ENCODE measurements at places on chromosomes 2 and 18.

DNA sequence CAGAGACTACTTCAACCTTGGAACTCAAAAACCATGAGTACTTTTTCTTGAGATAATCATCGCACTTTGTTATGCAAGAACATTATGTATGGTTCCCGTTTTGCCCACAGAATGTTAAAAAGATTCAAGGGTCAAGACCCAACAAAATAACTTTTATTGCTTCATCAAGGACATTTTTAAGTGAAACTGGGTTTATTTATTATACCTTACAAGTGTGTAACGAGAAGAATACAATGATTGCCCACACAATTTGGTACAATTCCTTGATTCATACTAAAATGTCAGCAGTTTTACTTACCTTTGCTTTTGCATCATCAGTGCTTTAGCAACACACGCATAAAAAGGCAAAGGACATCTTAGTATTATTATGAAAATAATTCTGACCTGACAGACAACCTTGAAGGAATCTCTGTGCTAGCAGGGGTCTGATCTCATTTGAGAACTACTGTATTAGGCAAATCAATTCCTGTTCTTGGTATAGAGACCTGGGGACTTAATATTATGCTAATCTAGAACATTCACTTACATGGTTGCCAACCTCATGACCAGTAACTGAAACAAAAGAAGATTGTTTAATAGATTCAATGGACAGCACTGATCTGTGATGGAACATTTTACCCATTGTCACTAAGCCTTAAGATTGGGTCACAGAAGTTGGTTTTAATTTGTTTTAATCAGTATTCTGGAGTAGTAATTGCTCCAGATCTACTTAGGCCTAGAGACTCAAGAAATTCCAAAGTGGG, 16.2 kb downstream of the CCDC88A start:
- DNase-seq, result no peak

GRCh38 chr2:182015334-182016109, 29.9 kb downstream of the PPP1R1C start:
- DNase-seq, result no peak

DNA sequence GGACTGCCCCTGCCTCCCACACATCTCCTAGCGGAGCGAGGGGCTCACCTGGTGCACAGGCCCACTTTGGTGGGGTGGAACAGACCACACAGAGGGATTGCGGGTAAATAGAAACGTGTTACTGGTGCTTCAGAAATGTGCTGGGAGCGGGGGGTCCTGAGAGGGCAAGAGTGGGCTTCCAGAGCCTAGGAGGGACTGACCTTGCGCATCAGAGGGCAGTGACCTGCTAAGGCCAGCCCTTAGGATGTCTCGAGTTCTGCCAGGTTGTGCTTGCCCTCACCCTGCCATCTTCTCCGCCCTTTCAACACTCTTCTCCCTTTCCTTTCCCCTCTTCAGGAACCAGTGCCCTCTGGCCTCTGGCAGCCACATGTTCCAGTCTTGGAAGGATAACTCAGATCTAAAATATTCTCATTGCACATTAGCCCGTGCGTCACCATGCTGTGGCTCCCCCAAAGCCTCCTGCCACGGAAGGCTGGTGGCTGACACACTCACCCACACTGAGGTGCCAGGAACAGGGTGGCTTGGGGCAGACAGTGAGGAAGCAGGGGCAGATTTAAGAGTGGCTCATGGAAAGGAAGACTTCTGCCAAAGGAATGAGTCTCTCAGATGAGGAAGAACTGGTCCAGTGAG, 89.6 kb downstream of the MCFD2 start:
- DNase-seq, result no peak

GRCh38 chr2:132725148-132725547, 55.1 kb upstream of the LYPD1 start:
- no peak for DNase-seq

DNA sequence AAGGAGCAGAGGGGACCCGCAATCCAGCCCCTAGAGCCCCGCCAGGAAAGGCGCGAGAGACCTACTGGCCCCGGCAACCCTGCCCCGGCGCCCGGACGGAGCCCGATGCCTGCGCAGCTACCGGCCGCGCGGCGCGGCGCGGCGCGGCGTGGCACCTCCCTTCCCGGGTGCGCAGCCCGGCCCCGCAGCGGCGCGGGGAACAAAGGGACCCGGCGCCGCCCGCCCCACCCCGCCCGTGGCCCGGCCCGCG, 307 bp downstream of the CDH2 start:
- peak; percentile 4 for DNase-seq

- DNase-seq, result no peak
Observed at GRCh38 chr18:76414936-76415621, 80.0 kb downstream of the ZNF516 start.

DNA sequence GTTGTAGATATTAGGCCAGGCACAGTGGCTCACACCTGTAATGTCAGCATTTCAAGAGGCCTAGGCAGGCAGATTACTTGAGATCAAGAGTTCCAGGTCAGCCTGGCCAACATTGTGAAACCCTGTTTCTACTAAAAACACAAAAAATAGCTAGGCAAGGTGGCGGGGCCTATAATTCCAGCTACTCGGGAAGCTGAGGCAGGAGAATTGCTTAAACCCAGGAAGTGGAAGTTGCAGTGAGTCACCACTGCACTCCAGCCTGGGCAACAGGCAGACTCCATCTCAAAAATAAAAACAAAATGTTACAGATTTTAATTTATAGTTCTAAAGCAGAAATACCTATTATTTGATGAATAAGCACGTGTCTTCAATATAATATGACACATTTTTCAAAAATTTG, 65.6 kb upstream of the UBXN4 start:
- DNase-seq, result no peak

DNA sequence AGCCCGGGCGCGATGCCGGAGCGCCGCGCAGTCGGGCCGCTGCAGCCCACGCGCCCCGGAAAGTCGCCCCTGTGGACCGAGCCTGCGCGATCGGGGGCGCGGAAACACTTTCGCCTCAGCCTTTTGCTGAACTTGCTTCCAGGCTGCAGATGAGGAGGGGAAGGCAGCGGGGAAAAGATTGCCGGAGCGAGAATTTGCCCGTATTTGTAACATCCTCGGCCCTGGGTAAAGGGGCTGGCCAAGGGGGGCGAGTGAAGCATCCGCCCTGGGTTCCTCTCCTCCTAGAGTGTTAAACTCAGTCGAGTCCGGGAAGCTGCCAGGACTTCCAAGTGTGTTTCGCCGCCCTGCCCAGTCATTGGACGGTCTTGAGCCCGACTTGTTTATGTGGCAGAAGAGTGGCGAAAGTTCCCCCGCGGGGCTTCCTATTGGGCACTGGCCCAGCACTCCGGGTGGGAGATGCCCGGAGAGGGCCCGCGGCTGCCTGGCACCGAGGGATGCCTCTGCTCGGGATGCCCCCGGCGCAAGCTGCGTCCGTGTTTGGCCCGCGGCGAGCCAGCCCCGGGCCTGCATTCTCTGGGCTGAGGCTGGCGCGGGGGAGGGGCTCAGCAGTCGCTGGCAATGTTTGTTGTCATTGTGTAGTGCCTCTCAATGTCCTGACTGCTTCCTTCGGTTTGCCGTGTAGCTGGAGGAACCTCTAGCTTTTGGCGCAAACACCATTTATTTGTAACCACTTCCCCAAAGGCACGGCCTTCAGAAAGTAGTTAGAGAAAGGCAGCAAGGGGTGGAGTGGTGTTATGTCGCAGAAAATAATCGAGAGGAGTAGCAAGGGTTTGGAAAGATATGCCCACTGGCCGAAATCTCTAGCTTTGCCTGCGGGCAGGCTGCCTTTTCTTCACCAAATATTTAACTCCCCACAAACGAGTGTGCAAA, 1.1 kb downstream of the CYBRD1 start:
- peak; percentile 94 for DNase-seq

GRCh38 chr2:105183555-105184323, 57.8 kb upstream of the GPR45 start:
- DNase-seq, result no peak

- no peak for DNase-seq
Observed at GRCh38 chr2:117536139-117536538, 278.4 kb upstream of the DDX18 start.

GRCh38 chr2:38129987-38130386, 54.0 kb upstream of the CYP1B1 start:
- no peak for DNase-seq

Data from posterior cingulate gyrus (tissue), 11 donors.